ENCODE measurements at places on chromosomes 7 and 10.

GRCh38 chr10:105596749-105597148 lies 955.7 kb downstream of the SORCS3 start:
- no peak for DNase-seq

DNA sequence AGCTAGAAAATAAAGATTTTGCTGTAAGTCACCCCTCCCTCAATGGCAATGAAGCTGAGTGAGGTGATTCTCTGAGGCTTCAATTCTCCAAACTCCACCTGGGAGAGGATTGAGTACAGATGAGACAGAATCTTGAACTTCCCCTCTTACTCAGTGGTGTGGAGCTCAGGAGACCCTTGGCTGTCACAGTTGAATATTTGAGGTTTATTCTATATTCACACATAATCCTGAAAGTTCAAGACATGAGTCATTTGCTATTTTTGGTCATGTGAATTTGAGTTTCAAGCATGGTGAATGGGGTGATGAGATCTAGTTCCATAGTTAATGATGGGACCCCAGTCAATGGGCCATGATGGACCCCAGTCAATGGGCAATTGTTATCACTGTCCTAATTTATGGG lies 13.9 kb upstream of the TECTB start:
- no peak for DNase-seq

- no peak for DNase-seq
Measured at GRCh38 chr7:63093481-63093880, 905.2 kb upstream of the ZNF722 start.

DNA sequence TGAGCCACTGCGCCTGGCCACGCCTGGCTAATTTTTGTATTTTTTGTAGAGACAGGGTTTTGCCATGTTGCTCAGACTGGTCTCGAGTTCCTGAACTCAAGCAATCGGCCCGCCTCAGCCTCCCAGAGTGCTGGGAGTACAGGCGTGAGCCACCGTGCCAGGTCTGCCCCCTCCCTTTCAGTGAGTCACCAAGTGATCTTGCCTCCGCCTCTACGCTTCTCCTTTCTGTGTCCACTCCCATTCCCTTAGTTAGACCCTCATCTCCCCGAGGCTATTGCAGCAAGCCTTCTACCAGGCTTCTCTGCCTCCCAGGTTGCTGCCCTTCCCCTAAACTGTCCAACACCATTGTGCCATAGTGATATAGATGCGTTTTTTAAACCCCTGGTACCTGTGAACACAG lies 32.9 kb downstream of the CDC123 start:
- DNase-seq = no peak

DNA sequence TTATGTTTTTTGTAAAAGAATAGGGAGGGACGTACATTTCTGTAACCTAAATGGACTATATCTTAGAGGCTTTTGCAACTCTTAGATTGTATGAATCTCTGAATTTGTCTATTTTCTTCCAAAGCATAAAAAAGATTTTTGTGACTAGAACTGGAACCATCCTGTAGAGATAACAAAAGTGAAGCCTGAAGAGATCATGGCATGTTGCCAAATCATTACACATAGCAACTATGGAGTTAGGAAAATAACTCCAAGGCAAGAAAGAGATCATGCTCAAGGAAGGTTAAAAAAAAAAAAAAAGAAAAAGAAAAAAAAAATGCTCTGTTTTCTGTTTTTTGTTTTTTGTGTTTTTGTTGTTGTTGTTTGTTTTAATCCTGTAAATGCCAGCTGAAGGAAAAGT lies 567.7 kb upstream of the ZWINT start:
- DNase-seq = no peak

DNA sequence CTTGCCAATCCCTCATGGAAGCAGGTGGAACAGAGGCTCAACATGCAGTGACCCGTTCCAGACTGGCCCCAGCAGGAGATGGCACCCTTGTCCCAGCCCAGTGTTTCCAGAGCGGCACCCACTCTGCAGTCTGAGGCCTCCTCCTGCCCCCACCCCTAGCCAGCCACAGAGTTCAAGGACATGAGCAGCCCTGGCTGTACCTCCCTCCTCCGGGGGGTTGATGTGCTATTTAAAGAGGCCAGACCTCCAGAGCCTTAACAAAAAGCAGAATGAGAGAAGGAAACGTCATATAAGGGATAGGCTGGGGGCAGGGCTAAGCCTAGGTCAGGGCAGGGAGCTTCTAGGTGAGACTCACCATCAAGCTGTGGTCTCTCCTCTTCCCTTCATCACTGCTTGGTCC lies 115.7 kb upstream of the NANOS1 start:
- no peak for DNase-seq

- no peak for DNase-seq
Measured at GRCh38 chr7:136845899-136846465, 22.5 kb upstream of the CHRM2 start.

- DNase-seq = no peak
Measured at GRCh38 chr10:80100861-80101695, 22.6 kb downstream of the TMEM254 start.

GRCh38 chr7:114530057-114530611 lies 115.5 kb downstream of the FOXP2 start:
- no peak for DNase-seq

DNA sequence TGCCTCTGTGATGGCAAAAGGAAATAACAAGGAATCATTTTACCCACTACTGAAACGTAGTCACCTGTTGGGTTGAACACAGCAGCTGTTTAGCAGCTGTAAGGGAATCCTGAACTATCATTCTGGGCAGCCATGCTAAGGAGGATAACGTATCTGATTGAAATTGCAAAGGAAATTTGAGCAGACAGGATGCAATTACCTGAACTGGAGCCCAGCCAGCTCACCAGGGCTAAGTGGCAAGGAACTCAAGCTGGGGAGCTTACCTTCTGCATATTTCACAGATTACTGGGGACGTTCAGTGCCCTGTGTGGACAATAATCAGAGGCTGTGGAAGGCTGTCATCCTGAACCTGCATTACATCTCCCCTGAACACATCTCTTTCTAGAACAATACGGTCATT lies 650.5 kb downstream of the SORCS3 start:
- no peak for DNase-seq

GRCh38 chr7:47314728-47315607 lies 266.9 kb downstream of the TNS3 start:
- DNase-seq = no peak

DNA sequence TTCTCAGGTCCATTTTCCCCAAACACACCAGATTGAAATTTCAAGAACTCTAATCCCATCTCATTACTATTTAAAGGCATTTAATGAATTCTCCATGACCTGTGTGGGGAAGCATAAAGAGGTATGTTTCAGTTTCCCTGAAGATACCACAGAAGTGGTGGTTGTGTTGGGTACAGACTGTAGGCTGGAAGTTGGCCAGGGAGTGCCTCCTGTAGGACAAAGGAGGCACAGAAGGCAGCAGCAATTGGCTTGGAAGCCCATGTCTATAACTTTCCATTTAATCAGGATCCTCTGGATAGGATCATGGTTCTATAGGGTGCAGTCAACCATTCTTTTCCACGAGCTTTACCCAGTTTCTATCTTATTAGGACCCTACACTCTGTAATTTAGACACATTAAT lies 8.6 kb upstream of the BET1 start:
- no peak for DNase-seq

All from activated naive CD4-positive, alpha-beta T cell treated with anti-CD3 and anti-CD28 coated beads for 36 hours (primary cell).